Umbilical cord (tissue), 2 donors: ENCODE measurements at places on chromosomes 6 and 20. TPM values are rescaled to one million over a fixed set of nuclear protein-coding genes. Genes with fewer than 3 reads are reported as not detected.

TSHZ2 gene
- 4.3 TPM for total RNA-seq

PEX6 gene
- total RNA-seq: 9.4 TPM

LINC00237 gene
- 4.3 TPM for total RNA-seq

GRCh38 chr6:143058987-143059386, 1.7 kb upstream of the AIG1 start:
- no peak for DNase-seq

DNA sequence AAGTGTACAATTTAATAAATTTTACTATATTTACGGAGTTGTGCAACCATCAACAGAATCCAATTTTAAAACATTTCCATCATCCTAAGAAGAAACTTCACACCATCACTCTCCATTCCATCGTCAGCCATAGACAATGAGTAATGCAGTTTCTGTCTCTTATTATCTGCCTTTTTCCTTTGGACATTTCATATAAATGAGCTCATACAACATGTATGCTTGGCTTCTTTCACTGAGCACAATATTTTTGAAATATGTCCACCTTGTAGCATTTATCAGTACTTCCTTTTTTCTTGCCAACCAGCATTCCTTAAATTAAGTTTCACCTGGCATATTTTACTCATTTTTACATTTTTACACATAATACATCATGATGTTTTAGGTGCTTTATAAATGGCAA, 22.7 kb upstream of the HIVEP1 start:
- no peak for DNase-seq

- DNase-seq: peak; percentile 3
Measured at GRCh38 chr6:144478483-144478882, 193.3 kb downstream of the UTRN start.

DNA sequence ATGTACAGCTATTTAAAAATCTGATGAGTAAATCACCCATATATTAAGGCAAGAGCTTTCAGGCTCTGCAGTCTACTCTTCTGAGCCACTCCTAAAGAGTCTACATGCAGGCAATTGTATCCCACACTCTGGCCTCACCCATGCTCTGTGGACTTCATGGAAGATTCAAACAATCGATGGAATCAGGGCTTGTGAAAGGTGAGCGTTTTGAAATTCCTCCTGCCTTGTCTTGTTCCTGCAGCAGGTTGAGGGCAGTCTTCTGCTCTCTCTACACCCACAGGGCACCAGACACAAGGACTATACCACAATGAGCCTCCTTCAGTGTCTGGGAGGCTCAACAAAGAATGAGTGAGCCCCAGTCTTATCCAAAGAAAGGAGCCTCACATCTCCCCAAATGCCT, 51.1 kb downstream of the TBC1D7 start:
- DNase-seq: no peak

DNA sequence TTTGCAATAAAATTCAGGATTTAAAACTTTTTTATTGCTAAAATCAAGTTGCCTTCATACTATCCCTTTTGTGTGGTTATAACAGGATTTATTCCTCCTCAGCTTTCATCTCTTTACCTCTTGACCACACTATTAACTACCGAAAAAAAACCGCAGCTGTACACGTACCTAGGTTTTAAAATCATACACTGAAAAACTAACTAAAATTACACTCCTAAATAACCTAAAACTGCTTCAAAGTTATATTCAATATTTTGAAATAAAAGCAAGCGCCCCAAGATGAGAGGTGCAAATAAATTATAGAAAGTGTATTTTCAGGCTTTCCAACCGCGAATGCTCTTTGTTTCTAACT, 1.4 kb downstream of the MPC1 start:
- no peak for DNase-seq
